ENCODE measurements at places on chromosomes 1 and 21.
A peak's percentile ranks its signal among the peaks of the same experiment; 100 is the strongest.

GRCh38 chr1:8482979-8483381, 165.1 kb downstream of the SLC45A1 start:
- DNase-seq = no peak

GRCh38 chr21:35988416-35989137, 71.7 kb downstream of the SETD4 start:
- no peak for DNase-seq

DNA sequence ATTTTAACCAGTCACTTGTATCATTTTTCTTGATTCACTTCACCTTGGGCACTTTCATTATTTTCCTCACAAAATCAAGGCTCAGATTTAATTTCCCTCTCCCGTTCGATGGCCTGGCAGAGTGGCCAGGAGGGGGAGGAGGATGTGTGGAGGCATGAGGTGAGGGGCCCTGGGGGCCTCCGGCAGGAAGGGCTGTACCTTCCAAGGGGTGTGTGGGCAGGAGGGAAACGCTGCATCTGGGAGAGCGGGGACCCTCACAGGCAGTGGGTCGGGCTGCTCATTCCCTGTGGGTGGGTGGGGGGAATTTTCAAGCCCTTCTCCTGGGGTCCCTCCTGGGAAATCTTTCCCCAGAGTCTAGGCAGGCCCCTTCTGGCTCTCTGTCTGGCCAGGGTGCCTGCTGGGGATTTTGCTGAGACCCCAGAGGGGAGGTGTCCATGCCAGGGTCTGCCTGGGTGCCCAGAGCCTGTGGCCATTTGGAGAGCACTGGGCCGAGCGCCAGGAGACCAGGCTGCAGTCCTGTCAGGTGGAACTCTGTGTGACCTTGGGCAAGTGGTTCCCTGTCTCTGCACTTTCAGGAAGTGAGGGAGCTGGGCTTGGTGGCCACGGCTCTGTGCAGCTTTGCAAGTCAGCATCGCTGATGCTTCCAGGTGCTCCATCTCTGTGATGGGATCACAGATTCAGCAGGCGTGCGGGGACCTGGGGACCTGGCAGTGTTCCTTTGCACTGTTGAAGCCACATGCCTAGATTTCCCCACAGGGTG, 81.9 kb upstream of the C1orf174 start:
- no peak for DNase-seq

DNA sequence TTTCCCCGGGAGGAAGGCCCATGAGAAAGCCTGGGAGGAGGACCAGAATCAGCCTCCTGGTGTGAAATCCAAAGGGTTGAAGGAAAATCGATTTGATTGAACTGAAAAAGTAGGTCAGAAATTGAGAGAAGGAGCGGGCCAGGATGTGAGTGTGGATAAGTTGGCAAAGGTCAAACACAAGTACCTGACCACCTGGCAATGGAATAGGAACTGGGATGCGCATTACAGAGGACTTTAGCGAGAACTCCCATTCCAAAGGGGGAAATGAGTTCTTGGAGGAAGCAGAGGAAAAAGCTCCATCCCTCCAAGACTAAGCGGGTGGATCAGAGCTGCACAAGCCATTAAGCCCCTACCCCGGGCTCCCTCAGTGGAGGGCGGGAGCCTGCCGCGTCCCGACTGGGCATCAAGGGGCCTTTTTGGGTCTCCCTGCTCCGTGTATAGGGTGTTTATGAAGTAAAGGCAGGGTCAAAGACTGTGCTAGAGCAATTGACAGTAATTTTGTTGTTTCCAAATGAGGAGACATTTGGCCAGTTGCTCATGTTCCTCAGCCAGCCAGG, 56.4 kb downstream of the TGFB2 start:
- DNase-seq = no peak

DNA sequence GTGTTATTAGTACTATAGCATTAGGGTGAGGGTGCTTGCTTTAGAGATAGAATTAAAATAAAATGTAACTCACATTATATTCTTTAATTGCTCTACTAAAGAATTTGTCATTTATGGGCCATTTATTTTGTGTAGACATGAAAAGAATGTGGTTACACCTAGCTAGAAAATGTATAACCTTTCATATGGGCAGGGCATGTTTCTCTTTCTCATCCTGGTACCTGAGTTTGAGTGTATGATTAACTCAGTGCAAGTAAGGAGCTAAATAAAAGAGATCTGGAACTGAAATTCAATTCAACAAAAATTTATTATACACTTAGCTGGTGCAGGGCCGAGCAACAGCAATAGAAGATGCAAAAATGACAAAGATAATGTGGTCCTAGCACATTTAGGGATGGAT, 47.4 kb downstream of the MAP3K7CL start:
- no peak for DNase-seq

GRCh38 chr21:29371464-29371863, 72.7 kb downstream of the BACH1 start:
- no peak for DNase-seq

DNA sequence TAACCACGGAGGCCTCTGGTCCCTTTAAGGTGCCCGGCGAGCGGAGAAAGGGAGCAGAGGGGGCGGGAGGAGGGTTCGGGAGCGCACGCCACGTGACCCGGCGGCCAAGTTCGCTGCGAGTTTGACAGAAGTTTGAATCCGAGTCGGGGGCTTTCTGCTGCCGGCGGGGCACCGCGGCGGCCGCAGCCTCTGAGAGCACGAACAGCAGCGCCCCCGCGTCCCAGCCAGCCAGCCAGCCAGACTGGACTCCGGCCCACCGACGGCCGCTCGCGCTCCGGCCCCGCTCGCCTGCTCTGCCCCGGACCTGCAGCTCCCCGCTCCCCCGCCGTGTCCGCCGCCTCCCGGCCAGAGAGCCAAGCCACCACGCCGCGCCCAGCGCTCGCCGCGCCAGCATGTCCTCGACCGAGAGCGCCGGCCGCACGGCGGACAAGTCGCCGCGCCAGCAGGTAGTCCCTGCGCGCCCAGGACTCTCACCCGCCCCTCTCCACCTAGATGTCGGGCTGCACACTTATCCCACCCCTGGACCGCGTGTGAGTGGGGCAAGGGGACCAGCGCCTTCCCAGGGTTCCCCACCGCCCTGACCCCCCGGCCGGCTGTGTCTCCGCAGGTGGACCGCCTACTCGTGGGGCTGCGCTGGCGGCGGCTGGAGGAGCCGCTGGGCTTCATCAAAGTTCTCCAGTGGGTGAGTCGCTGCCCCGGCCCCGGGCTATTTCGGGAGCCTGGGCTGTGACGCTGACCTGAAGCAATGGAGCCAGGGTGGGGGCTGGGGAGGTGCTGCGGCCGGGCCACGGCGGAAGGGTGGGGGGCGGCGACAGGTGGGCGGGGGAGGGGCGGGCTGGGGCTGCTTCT, at the start of gene SYPL2:
SYPL2 (plus strand) TSS at position 95 of the 849 bp plus-strand sequence; CDS start at position 393, 298 bp downstream.
- DNase-seq = peak; percentile 60

DNA sequence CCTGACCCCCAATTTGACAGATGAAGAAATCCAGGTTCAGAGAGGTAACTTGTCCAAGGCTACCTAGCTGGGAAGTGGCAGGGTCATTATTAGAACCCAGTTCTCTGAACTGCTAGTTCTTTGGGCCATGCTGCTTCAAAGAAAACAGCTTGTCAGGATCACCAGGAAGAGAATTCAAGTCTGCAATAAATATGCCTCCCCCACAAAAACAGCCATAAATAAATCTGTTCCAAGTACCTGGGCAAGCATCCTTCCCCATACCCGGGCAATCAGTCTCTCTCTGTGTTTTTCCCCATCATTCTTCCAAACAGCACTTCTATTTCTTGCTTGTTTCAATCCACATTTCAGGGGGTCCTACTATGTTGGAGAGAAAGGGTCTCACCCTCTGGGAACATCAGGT, 34.1 kb downstream of the SLC9A1 start:
- no peak for DNase-seq

- no peak for DNase-seq
Measured at GRCh38 chr1:71561206-71561605, 480.4 kb upstream of the ZRANB2 start.

DNA sequence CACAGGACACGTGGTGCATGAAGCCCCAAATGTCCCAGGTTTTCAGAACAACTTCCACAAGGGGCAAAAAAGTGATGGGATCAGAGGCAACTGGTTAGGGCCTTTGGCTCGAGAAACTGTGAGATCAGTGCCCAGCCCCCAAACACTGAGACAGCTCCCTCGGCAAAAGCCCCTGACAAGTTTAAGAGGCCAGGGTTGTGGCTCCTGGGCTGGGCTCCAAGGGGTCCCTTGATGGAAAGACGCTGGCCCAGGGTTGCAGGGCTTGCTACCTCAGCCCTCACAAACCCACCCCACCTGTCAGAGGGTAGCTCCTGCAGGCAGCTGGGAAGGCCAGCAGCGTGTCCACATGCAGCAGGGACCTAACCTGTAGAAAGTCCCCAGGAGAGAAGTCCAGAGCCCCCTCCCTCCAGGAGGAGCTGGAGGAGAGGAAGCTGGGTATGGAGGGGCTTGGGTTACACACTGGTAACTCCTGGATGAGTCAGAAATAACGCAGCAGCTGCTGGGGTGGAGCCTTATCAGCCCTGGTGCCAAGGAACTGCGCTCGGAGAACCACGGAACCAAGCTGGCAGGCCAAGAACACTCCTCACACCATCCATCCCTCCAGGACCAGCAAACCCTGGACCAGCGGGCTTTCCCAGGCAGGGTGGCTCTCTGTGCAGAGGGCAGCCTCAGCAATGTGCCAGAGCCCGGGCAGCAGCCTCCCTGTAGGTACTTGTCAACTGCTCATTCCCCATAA, 37.5 kb downstream of the CTNNBIP1 start:
- DNase-seq = no peak

- peak; percentile 78 for DNase-seq
Measured at GRCh38 chr1:27111626-27112573, 43.0 kb downstream of the SLC9A1 start.

- peak; percentile 47 for DNase-seq
Measured at GRCh38 chr1:85289207-85289847, 12.9 kb upstream of the BCL10 start.

GRCh38 chr1:216498277-216498676, 75.0 kb upstream of the USH2A start:
- no peak for DNase-seq

- no peak for DNase-seq
Measured at GRCh38 chr21:33024201-33025103, 1.3 kb upstream of the OLIG2 start.

- DNase-seq = no peak
Measured at GRCh38 chr1:121522061-121522759, 337.4 kb downstream of the SRGAP2C start.

- no peak for DNase-seq
Measured at GRCh38 chr1:200733907-200734306, 4.8 kb upstream of the CAMSAP2 start.

DNA sequence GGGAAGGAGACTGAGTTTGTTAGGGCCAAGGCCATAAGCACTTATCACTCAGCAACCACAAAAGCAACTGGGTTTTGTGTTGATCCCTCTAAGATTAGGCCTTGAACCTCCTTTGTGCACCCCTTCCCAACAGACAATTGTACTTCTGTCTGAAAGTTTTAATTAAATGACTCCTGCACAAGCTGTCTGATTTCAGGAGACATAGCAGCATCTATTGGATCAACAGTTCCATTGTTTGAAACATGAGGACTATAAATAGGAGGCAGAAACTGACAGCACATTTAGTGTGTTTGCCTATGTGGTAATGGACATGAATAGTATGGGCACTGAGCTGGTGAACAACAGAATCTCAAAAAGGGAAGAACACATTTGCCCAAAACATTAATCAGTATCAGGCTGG, 167.3 kb upstream of the KCNJ6 start:
- DNase-seq = no peak

GRCh38 chr1:9062846-9063245, 6.6 kb downstream of the SLC2A5 start:
- no peak for DNase-seq

DNA sequence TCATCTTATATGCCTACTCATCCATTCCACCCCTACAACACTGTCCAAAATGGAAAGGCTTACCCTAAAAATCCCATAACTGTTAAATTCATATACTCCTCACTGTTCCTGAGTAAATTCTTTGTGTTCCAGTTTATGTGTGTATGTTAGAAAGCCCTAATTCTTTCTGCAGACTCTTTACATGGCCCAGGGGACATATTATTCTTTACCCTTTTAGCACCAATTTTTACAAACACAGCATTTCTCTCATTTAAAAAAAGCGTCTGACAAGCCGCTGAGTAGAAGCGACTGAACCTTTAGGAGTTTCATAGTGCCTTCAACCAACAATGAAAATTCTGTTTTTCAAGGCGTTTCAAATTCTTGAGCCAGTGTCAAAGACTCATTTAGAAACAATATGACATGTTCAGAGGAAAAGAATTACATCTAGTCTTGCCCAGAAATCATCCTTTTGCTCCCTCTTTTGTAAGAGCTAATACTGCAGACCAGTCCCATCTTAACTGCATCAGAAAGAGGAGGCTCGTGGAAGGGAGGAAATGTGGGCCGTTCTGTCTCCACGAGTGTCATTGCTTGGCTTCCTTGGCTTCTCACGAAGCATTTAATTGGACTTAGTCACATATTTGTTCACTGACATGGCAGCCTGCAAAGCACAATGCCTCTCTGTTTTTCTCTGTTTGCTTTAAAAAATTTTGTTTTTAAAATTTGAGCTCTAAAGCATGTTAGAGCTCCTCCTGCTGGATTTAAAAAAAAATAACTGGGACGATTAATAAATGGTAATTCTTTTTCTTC, 21.3 kb upstream of the C1orf105 start:
- DNase-seq = no peak

DNA sequence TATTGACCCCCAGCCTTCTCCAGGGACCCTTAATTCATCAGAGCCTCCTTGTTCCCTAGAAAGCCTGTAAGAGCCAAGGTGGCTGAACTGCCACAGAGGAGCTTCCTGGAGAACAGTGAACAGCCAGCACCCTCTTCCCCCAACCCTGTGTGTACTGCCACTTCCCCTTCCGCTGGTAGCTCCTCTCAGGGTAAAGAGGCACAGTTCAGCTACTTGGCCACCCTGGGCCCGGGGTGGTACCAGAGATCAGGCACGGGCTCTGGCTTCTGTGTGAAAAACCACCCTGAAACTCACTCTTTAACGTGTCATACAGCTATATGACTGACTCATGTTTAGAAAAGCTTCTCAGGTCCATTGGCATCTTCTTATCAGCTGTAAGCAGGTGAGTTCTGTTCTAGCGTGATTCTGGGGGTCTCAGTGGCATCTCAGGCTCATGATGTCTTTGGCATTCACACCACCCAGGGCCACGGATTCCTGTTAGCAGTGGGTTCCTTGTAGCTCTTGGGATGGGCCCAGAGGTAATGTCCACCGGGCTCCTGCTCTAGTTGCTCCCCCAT, 22.4 kb downstream of the ARMH1 start:
- no peak for DNase-seq

DNA sequence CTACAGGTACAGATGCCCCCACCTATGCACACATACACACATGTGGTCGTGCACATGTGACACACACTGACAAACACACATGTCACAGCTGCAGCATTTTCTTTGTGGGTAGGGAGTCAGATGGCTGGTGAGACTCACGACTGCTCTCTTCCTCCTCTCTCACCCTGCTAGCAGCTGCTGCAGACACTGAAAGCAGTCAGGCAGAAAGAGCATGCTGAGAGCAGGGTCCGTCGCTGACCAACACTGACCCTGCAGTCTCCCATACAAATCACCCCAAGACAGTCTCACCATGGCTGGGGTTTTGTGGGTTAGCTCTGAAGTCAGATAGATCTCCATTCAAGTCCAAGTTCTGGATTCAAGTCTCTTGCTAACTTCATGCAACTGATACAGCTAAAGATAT, 188.3 kb downstream of the ASTN1 start:
- no peak for DNase-seq

GRCh38 chr21:40143822-40144525, 276.7 kb downstream of the PCP4 start:
- peak; percentile 66 for DNase-seq

Data from K562 (cell line).